ENCODE measurements at places on chromosomes 4 and X.

GRCh38 chrX:42975906-42976305 is 197.9 kb upstream of the PPP1R2C start:
- no peak for DNase-seq

- DNase-seq, result no peak
Observed at GRCh38 chr4:17722356-17722700, 59.1 kb downstream of the FAM184B start.

DNA sequence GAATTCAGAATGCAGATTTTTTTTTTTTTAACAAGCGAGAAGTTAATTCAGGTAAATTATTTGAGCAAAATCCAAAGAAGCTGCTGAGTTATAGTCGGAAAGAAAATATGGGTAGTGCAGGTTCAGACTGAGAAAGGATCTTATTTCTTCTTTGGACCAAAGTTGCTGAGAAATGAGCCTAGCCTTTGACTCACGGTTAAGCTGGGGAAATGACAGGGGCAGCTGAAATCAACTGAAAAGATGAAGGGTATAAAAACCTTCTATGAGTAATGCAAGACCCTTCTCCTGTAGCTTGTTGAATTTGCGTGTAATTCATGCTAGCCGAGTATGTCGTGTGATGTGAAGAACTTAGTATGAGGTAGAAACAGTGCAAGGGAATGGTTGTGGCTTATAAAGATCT is 63.0 kb downstream of the KIAA0232 start:
- DNase-seq, result no peak

- DNase-seq, result no peak
Observed at GRCh38 chr4:26468977-26469376, 21.3 kb downstream of the CCKAR start.

GRCh38 chr4:3852309-3852708 is 86.1 kb downstream of the ADRA2C start:
- no peak for DNase-seq

DNA sequence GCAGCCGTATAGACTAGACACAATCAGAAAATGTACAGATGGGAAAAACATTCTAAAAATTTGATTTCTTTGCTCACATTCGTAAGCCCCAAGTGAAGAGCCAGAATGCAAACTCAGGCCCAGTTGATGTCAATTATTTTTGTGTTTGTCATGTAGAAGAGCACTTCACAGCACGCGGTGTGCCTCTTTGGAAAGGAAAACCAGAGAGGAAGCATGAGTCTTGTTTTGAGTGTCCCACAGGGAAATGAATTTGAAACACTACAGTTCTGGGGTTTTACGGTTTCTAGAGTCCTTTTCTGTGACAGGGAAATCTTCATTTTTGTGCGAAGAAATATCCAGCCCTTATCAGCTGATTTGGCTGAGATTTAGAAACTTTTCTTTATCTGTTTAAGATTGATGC is 554.6 kb upstream of the BOD1L1 start:
- no peak for DNase-seq

GRCh38 chrX:118493016-118493415 is 2.6 kb upstream of the DOCK11 start:
- DNase-seq, result no peak

DNA sequence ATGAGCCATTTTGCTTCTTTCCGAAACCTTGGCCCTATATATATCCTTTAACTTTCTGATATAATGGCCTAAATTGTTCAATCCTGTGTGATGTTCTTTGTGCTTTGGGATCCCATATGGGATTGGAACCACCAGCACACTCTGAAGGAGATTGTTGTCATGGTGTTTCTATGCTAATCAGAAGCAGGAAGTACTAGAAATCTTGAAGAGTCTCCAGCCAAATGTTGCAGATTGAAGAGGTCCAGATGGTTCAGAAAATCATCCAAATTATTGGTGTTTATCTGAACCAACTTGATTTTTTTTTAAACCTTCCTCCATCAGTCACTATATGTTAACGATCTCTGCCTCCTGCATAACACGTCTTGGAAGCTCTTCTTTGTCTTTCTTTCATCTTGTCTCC is 72.8 kb downstream of the KIT start:
- no peak for DNase-seq

GRCh38 chrX:153885208-153885787 is 675 bp downstream of the L1CAM start:
- DNase-seq, result no peak

DNA sequence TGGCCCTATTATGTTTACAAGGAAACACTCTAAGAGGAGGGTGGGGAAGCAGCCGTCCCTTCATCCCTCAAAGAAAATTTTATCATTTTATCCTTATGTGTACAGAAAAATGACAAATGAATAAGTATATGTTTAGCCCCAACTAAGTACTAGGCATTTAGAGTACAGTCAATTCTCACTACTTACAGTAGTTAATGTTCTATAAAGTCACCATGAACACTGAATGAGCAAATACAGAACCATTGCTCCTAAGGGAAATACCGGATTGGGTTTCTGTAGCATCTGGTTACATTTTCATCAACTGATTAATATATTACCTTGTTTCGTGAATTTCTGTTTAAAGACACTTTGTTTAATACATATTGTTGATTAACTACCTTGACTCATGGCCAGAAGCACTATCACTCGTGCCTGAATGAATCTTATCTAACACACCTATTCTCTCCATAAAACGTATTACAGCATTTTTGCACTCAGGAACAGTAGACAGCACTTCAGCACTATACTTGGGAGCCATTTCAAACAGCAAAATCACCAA is 109.3 kb downstream of the ASB9 start:
- no peak for DNase-seq

DNA sequence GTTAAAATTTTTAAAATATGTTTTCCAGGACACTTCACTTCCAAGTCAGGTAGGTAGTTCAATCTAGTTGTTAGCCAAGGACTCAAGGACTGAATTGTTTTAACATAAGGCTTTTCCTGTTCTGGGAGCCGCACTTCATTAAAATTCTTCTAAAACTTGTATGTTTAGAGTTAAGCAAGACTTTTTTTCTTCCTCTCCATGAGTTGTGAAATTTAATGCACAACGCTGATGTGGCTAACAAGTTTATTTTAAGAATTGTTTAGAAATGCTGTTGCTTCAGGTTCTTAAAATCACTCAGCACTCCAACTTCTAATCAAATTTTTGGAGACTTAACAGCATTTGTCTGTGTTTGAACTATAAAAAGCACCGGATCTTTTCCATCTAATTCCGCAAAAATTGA is 49.7 kb downstream of the XIAP start:
- no peak for DNase-seq

- DNase-seq, result no peak
Observed at GRCh38 chrX:44422631-44423030, 79.2 kb upstream of the EFHC2 start.

- DNase-seq, result no peak
Observed at GRCh38 chr4:80386281-80386886, 50.9 kb downstream of the CFAP299 start.

GRCh38 chr4:101807351-101807750 is 16.8 kb downstream of the BANK1 start:
- no peak for DNase-seq

- no peak for DNase-seq
Observed at GRCh38 chr4:112327965-112328733, 31.0 kb downstream of the ALPK1 start.

- DNase-seq, result no peak
Observed at GRCh38 chr4:164700471-164700870, 53.5 kb upstream of the SMIM31 start.

GRCh38 chr4:151738720-151739517 is 21.9 kb downstream of the GATB start:
- DNase-seq, result no peak
